ENCODE measurements at places on chromosomes 7 and 10.

- no peak overlapping the region for H3K27ac ChIP-seq
- H3K36me3 ChIP-seq, result no peaks in the 10 kb centered on the region
- H3K4me1 ChIP-seq, result no peaks in the 10 kb centered on the region
- no peak for DNase-seq
- H3K4me3 ChIP-seq, result no peak overlapping the region
Measured at GRCh38 chr10:49286686-49287085, 12.3 kb upstream of the C10orf71 start.

DNA sequence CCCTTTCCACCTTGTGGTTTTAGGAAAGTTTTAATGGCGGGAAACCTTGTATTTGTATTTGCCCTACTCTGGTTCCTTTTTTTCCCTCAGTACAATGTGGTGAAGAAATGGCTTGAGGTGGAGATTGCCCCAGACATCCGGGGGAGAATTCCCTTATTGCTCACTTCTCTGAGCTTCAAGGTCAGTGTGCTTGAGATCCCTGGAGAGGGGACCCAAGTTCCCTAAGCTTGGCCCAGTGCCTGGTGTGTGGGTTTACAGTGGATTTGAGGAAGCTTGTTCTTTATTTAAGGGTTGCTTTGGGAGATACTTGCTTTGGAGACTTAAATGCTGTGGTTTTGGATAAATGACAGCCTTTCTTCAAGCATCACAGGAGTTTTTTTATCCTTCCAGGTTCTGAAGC is 18.3 kb downstream of the CALHM2 start:
- peaks cover 64% of the 10 kb centered on the region for H3K36me3 ChIP-seq
- no peak overlapping the region for H3K4me3 ChIP-seq
- H3K27me3 ChIP-seq, result no peaks in the 10 kb centered on the region

GRCh38 chr7:27910326-27910725 is 170.4 kb downstream of the TAX1BP1 start:
- DNase-seq, result peak; percentile 45
- no peaks in the 10 kb centered on the region for H3K27me3 ChIP-seq
- H3K4me3 ChIP-seq, result no peak overlapping the region
- peaks cover 9% of the 10 kb centered on the region for H3K4me1 ChIP-seq

DNA sequence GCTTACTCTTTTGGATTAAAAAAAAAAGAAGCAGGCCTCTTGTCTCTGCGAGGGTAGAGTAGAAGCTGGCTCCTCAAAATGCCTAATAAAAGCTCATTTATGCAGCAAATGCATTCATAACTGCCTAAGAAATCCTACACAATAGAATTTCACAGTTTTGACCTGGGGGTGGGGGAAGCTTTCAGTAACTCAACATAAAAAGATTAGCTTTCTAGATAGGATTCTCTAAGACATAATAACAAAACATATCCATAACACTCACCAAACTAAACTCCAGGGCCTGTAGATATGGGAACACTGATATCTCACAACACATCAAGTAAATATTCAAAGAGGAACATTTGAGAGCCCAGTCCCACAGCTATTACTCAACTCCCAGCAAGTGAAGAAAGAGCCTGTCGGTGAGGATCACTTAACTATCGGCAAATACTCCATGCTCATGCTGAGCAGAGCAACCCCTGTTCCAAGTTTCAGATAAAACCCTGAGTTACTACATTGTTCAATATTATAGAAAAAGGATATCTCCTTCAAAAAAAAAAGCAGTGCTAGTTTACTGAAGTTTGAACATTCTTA is 88.1 kb downstream of the COBL start:
- H3K4me3 ChIP-seq, result peak overlapping the region; percentile 16
- peaks cover 22% of the 10 kb centered on the region for H3K4me1 ChIP-seq
- DNase-seq, result no peak
- H3K27ac ChIP-seq, result peak overlapping the region; percentile 65
- H3K36me3 ChIP-seq, result no peaks in the 10 kb centered on the region

DNA sequence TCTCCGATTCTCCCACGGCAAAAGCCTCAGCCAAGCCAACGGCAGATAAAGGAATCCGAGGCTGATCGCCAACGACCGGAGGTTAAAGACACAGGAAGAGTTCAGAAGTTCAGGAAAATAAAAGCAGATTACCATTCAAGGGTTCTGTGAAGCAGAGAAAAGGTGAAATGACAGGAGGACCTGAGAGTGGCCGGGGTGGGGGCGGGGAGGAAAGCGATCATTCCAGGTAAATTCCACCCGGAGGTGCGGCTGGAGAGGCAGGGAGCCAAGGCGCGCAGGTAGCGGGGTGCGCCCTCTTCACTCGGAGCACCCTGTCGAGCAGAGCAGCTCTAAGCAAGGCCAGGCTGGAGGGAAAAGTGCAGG is 35.3 kb upstream of the SEPHS1 start:
- H3K36me3 ChIP-seq, result no peaks in the 10 kb centered on the region
- peaks cover 11% of the 10 kb centered on the region for H3K4me1 ChIP-seq
- H3K27me3 ChIP-seq, result peaks cover 13% of the 10 kb centered on the region
